Cerebellar cortex (tissue), 1 donor: ENCODE measurements at places on chromosomes 1 and 21.

GRCh38 chr1:199821029-199821779 is 206.3 kb upstream of the NR5A2 start:
- no peak for DNase-seq

- DNase-seq, result no peak
Measured at GRCh38 chr1:115463347-115463746, 125.3 kb upstream of the NGF start.

DNA sequence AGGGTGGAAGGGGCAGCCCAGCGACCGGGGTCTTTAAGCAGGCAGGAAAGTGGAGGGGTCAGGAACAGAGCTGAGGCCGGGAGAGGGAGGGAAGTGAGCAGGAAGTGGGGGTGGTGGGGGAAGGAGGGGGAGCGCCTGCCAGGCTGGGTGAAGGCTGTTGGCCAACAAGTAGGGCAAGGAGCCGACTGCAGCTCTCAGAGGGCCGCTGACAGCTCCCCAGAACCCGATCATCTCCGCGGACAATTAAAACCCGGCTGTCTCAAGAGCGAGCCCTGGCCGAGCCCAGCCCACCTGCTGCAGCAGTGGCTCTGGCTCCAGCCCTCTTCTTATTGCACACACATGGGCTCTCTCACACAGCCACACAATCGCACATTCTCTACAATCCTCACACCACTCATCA is 51.6 kb downstream of the GRIK3 start:
- peak; percentile 32 for DNase-seq

- DNase-seq, result no peak
Measured at GRCh38 chr1:194230351-194231144, 1044.1 kb upstream of the B3GALT2 start.

DNA sequence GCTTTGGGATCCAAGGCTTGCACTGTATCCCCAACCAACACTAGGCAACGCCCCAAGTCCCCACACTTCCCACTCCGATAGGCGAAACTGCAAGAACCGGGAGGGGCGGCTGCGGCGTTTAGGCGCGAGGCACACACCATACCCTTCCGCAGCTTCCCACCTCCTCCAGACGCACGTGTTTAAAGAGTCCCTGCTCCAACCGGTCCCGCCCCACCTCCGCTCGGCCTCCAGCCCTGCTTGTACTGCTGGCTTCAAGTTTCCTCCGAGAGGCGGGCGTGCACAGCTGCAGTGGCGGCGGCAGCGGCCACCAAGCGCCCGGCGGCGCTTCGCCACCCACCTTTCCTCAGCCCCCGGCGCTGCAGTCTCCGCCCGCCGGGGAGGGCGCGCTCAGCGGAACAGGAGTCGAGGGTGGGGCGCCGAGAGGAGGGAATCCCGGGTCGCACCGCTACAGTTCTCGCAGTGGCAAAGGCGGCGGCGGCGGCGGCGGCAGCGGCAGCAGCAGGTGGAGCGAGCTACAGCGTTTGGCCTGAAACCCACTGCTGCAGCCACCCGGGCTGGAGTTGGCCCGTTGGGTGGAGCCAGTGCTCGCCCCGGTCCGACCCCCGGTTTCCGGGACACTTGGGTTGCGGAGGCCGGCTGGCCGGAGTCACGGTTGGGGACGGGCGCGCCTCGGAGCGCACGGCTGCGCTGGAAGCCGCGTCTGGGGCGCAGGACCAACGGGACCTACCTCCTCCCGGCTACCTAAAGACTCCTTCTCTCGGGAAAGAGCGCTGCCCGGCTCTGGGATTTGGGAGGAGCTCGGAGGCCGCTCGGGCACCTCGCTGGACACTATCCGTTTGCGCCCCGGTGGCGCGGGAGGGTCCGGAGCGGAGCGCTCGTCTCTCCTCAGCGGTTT is at the start of gene CNIH3:
Gene CNIH3 (plus strand): TSS at position 457 of the 895 bp plus-strand sequence. CDS start 858 bp downstream, outside the sequence.
- peak; percentile 26 for DNase-seq

DNA sequence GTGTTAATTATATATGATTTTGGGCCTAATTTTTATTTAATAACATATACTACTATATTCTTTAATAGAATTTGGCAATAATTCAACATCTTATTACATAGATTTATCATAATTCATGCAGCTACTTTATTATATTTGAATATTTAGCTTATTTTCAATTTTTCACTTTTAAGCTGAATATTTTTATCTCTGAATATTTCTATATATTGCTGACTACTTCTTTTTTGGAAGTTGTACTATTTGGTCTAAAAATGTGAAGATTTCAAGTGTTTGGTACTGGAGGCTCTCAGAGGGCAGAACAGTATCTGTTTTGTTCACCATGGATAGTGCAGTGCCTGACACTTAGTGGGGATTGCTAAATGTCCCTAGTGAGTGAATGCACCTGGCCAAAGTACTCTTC is 389.5 kb downstream of the RYR2 start:
- DNase-seq, result no peak

GRCh38 chr1:204650911-204651570 is 34.5 kb downstream of the LRRN2 start:
- DNase-seq, result peak; percentile 67

DNA sequence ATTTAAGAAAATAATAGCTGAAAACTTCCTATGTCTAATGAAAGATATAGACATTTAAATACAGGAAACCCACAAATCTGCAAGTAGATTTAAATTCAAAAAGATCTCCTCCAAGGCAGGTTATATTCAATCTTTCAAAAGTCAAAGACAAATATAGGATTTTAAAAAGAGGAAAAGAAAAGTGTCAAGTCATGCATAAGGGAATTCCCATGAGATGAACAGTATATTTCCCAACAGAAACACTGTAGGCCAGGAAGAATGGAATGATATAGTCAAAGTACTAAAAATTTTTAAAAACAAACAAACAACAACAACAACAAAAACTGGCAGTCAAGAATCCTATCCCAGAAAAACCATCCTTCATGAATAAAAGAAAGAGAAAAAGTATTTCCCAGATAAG is 806.5 kb upstream of the BRINP3 start:
- no peak for DNase-seq

DNA sequence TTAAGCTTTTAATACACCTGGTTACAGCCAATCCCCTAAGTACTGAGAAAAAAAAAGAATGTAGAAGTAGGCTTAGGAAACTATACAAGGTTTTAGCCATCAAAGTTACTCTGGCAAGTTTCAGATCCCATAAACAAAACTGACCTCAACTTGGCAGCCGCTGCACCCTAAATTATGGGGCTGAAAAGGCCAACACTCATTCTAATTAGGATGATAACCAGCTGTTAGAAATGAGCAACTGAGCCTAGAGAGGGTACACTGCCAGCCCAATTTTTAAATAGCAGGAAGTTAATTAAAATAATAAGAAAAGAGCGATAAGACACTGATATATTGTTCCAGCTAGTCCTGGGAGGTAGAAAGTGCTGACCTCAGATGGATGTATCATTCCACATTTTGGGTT is 105.7 kb upstream of the VAV3 start:
- DNase-seq, result no peak

GRCh38 chr21:43916691-43917514 is 51.9 kb downstream of the AGPAT3 start:
- peak; percentile 23 for DNase-seq

DNA sequence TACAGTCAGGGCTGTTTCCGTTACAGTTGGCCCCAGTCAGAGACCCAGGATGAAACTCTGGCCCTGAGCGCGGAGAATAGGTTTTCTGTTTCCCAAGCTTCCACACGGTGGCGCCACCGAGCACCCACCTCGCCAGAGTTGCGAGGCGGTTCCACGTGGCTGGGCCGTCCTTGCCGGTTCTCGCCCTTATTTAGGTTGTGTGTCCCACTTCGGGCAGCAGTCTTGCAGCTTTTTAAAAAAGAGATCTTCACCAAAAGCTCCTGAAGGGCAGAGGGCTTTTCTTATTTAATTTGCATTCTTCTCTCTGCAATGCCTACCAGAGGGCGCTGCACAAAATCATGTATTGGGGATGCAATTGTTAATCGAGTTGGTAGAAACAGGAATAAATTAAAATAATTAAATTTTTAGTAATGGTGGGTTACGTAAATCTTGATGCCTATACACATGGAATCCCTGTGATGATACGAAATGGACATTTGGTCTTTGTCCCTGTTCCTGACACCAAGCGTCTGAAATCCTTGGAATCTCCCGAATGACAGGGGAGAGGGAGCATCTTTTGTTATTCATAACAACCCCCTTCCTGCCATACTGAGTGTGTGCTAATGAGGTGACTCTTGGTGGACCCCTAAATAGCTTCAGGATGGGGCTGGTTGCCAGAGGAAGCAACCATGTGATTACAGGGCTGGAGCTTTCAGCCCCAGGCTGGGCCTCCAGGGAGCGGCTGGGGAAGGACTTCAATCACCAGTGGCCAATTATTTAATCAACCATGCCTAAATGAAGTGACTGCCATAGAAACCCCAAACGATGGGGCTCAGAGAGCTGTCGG is 5.6 kb upstream of the S100A7 start:
- peak; percentile 31 for DNase-seq

GRCh38 chr1:217896490-217896889 is 265.3 kb downstream of the SPATA17 start:
- no peak for DNase-seq

- no peak for DNase-seq
Measured at GRCh38 chr1:156112276-156113137, 2.0 kb upstream of the LMNA start.

DNA sequence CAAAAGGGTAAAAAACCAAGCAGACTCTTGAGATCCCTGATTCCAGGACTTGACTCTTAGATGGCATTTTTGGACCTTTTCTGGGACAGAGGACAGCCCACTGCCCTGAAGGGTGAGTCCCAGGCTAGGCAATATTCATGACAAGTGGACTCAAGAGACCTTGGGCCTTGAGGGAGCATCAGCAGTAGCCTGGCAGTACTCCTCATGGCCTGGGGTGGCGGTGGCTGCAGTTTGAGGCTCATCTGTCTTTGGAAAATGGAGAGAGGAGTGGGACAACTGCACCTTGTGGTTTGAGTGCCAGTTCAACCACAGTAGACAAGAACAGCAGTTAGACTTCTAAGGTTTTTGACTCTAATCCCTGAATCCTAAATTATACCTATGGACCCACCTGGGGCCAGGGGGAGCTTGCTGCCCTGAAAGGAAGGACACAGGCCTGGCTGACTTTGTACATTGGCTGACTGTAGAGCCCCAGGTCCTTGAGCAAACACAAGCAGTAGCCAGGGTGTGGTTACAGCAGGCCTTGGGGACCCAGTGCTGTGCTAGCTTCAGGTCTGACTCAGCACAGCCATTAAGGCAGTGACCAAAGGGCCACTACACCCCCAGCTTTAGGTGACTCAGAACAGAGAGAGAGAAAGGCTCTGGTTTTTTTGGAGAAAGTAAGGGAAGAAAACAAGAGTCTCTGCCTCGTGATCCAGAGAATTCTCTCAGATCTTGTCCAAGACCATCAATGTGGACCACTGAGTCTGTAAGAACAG is 1023.2 kb downstream of the KCNT2 start:
- DNase-seq, result no peak

- no peak for DNase-seq
Measured at GRCh38 chr1:43293176-43293575, 7.6 kb upstream of the TIE1 start.

DNA sequence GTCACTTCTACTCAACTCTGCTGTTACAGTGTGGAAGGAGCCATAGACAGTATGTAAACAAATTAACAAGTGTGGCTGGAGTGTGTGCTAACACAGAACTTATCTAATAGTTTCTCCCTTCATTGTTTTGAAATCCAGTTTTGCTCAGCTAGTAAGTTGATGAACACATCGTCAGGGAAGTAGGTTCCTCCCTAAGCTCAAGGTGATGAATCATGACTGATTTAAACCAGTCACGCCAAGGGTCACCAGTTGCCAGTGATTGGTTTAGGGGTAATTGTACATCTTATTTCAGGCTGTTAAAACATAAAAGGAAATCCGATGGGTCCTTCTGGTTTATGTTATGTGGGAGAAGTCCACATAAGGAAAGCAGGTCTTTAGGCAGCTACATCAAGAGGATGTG is 97.0 kb upstream of the CHODL start:
- DNase-seq, result no peak

- DNase-seq, result no peak
Measured at GRCh38 chr1:59500950-59501742, 204.3 kb downstream of the FGGY start.

- no peak for DNase-seq
Measured at GRCh38 chr1:172882385-172882784, 168.4 kb downstream of the TNFSF18 start.

- peak; percentile 57 for DNase-seq
Measured at GRCh38 chr21:45341779-45342178, 54.1 kb upstream of the POFUT2 start.

GRCh38 chr1:155176544-155177071 is 3.0 kb downstream of the TRIM46 start:
- DNase-seq, result peak; percentile 89

- no peak for DNase-seq
Measured at GRCh38 chr1:70966018-70966638, 81.5 kb downstream of the PTGER3 start.

DNA sequence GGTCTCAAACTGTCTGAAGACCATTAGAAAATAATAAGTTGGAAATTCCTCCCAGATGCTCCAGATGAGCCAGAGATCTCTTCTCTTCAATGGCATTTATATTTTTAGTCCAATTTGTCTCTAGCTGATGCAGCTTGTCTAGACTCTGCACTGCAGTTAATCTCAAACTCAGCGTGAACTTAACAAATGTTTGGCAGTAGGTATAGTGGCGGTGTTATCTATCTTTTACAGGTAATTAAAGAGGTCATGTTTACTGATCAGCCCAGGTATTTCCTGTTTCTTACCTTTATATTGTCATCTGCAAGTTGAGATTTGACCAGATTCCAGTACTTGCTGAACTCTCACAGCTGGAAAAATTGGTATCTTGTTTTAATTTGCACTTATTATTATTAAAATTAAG is 1024.5 kb upstream of the ADGRL2 start:
- no peak for DNase-seq

DNA sequence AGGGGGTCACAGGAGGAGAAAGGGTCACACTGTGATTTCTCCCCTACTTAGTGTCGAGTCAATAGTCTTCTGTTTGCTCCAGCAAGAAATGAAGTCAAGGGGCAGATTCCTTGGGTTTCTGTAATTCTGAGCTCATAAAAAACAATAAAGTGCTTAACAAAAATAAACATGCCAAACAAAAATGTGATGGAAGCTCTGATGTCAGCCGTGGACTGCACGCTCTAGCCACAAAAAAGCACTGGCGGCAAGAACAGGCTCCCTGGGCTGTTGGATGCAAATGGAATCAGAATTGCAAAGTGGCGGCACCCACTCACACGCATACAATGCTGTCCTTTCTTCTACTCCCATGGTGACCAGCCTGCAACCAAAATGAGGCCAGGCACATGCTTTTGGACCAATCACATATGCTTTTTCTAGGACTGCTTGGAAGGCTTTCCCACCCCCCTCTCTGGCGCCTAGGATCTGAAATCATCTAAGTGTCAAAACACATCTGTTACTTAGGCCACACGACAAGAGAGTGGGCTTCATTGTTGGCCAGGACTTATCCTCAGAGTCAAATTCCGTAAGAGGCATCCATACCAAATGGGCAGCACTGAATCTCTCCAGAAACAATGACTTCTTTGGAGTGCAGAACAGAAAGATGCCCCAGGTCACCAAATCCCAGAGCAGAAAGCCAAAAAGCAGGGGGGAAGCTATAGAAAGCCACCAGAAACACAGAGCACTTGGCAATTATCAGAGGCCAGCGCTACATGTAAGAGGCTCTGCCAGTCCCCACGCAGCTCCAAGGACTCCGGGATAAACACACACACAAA is 9.2 kb downstream of the C1orf198 start:
- peak; percentile 19 for DNase-seq
